Stomach (tissue), 19 donors: ENCODE measurements at places on chromosomes 5 and 9. TPM values are rescaled to one million over a fixed set of nuclear protein-coding genes. Genes with fewer than 3 reads are reported as not detected.
A peak's percentile ranks its signal among the peaks of the same experiment; 100 is the strongest.

Gene ADGRV1
- 5.3 TPM for total RNA-seq

Gene BAAT
- total RNA-seq = 0.55 TPM

DNA sequence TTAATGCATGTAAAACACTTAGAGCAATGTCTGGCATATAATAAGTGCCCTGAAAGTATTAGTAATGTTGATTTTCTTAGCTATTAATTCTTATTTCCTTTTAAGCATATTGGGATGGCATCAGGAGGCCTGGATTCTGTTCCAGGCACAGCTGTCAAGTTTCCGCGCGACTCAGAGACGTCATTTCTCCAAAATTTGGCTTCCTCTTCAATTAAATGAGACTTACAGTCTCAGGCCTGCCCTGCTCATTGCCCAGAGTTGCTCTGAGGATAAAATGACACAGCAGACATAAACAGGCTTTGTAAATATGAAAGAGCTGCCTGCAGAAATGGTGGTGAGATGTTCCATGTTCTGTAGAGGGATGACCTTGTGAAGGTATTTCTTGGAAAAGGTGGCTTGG is 159.8 kb upstream of the GLRA1 start:
- H3K4me3 ChIP-seq = no peak overlapping the region
- no peaks in the 10 kb centered on the region for H3K36me3 ChIP-seq
- H3K4me1 ChIP-seq = no peaks in the 10 kb centered on the region
- H3K27ac ChIP-seq = no peak overlapping the region
- DNase-seq = peak; percentile 17
- H3K27me3 ChIP-seq = no peaks in the 10 kb centered on the region

- no peaks in the 10 kb centered on the region for H3K4me1 ChIP-seq
- no peak for DNase-seq
- H3K36me3 ChIP-seq = no peaks in the 10 kb centered on the region
- no peak overlapping the region for H3K27ac ChIP-seq
- no peak overlapping the region for H3K4me3 ChIP-seq
- no peaks in the 10 kb centered on the region for H3K27me3 ChIP-seq
These were observed 153.7 kb upstream of the DAPK1 start for GRCh38 chr9:87343816-87344430.

- H3K4me1 ChIP-seq = peaks cover 13% of the 10 kb centered on the region
- H3K27ac ChIP-seq = no peak overlapping the region
- H3K4me3 ChIP-seq = no peak overlapping the region
- H3K36me3 ChIP-seq = no peaks in the 10 kb centered on the region
These were observed 10.4 kb upstream of the PPP2CA start for GRCh38 chr5:134236318-134236717.

- no peaks in the 10 kb centered on the region for H3K36me3 ChIP-seq
- H3K27me3 ChIP-seq = peaks cover 13% of the 10 kb centered on the region
- H3K4me1 ChIP-seq = peaks cover 14% of the 10 kb centered on the region
- DNase-seq = no peak
- H3K27ac ChIP-seq = peak overlapping the region; percentile 81
These were observed 71.2 kb downstream of the C9orf50 start for GRCh38 chr9:129549684-129550083.

DNA sequence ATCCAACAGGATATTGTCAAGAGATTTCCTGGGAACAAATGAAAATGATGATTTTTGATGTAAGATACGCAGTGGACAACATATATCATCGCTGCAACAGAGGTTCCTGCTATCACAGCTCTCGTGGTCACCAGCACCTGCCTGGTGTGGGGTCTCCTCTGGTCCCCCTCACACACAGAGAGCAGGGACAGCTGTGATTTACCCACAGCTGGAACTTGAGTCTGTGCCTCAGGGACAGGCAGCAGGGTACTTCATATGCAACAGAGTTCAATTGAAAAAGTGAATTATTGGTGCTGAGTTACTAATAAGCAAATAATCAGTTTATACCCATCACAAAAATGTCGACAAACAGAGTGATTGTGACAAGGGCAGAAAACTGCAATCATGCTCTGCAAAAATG is 93.4 kb downstream of the LMX1B start:
- no peak for DNase-seq
- H3K27me3 ChIP-seq = no peaks in the 10 kb centered on the region
- peaks cover 11% of the 10 kb centered on the region for H3K4me1 ChIP-seq
- no peak overlapping the region for H3K4me3 ChIP-seq
- no peak overlapping the region for H3K27ac ChIP-seq
